CD4-positive, CD25-positive, alpha-beta regulatory T cell (primary cell): ENCODE measurements at places on chromosomes 2 and 18. TPM values are rescaled to one million over a fixed set of nuclear protein-coding genes. Genes with fewer than 3 reads are reported as not detected.

GRCh38 chr2:70089220-70089982 is 2.1 kb downstream of the PCBP1 start:
- H3K36me3 ChIP-seq, result peaks cover 5% of the 10 kb centered on the region
- H3K4me1 ChIP-seq, result peaks cover 70% of the 10 kb centered on the region
- H3K27ac ChIP-seq, result peak overlapping the region; percentile 100
- DNase-seq, result no peak
- peak overlapping the region; percentile 98 for H3K4me3 ChIP-seq

DNA sequence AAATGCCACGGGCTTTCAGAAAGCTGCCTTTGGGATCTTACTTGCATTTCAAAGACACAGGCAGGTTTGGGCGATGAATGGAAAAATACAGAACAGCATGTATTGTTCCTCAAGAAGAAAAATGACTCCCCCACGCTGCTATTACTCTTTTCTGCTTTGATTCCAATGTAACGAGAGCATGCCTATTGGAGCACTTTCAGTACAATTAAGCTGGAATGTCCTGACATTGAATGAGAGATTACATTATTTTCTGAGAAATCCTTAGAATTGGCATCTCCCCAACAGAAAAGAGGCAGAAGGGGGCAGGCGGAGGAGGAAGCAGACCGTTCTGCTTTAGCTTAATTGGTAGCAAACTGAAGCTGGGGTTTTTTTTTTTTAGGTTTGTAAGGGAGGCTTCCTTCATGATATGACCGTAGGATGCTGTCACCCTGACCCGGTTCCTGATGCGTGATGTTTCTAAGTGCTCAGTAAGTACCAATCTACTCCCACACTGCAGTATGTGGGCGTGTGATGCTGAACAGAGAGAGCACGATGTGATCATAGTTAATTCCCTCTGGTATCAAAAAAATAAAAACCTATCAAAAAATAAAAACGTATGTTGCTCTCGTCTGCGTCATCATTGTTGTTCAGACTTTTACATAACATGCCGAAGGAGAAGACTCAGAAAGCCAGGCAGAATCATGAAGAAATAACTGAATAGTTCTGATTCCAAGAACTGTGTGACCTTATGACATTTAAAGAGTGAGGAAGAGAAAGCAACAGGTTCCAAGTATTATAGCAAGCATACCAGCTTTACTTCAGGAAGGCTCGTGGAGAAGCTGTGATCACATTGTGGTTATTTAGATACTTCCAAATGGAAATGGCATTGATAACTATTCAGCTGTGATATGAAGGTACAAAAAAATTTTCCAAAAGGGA is 40.5 kb downstream of the LONRF2 start:
- H3K4me1 ChIP-seq, result no peaks in the 10 kb centered on the region
- H3K36me3 ChIP-seq, result no peaks in the 10 kb centered on the region
- no peak overlapping the region for H3K4me3 ChIP-seq
- DNase-seq, result no peak
- peaks cover 2% of the 10 kb centered on the region for H3K27me3 ChIP-seq
- H3K27ac ChIP-seq, result no peak overlapping the region

DNA sequence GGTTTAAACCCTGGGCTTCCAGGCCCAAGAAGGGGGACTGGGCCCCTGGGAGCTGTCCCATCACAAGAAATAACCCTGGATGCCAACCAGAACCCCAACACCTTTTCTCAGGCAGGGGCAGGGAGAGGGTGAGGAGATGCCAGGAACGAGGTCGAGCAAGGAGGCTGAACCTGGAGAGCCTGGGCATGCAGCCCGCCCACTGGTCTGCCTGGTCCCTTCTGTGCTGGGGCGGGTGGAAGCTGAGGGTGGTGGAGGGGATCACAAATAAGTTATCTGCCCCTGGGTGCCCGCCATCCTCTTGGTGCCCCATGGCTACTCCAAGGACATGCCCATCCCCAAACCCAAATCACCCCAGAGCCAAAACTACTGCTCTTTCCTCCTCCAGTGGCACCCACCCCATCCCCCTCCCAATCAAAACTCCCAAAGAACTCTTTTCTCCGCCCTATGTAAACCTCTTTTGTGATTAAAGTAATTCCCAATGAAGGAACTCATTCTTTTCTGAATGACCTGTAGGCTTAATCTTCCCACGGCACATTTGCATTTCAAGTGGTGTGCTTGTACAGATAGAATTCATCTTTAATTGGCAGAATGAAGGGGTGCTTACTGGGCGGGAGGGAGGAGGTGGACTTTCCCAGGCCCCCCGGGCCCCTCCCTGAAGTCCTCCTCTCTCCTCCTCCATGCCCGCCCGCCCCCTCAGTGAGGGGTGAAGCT is 47.9 kb downstream of the EFR3B start:
- H3K36me3 ChIP-seq, result no peaks in the 10 kb centered on the region
- no peak for DNase-seq
- H3K4me1 ChIP-seq, result no peaks in the 10 kb centered on the region
- H3K27ac ChIP-seq, result no peak overlapping the region
- no peaks in the 10 kb centered on the region for H3K27me3 ChIP-seq
- H3K4me3 ChIP-seq, result no peak overlapping the region

DNA sequence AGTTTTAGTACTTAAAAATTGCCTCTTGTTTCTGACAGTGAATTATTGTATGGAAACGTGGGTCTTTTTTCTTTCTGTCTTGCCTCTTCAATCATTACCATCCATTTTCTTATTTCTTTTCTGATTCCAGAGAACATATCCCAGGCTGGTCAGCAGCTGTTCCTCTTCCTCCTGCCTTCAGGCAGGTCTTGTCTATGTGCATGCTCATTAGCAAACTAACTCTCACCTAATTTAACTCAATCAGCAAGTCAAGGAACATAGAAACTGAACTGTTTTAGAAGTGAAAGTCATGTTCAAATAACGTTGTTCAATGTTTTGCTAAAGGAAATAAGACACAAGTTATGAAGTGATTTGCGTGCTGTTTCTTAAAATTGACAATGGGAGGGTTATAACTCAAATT is 241.5 kb downstream of the PTGR3 start:
- no peak for DNase-seq
- H3K36me3 ChIP-seq, result no peaks in the 10 kb centered on the region
- H3K4me1 ChIP-seq, result no peaks in the 10 kb centered on the region

- no peak overlapping the region for H3K4me3 ChIP-seq
- no peak overlapping the region for H3K27ac ChIP-seq
- H3K36me3 ChIP-seq, result no peaks in the 10 kb centered on the region
- DNase-seq, result no peak
Observed at GRCh38 chr2:115162494-115163293, 720.3 kb downstream of the DPP10 start.

DNA sequence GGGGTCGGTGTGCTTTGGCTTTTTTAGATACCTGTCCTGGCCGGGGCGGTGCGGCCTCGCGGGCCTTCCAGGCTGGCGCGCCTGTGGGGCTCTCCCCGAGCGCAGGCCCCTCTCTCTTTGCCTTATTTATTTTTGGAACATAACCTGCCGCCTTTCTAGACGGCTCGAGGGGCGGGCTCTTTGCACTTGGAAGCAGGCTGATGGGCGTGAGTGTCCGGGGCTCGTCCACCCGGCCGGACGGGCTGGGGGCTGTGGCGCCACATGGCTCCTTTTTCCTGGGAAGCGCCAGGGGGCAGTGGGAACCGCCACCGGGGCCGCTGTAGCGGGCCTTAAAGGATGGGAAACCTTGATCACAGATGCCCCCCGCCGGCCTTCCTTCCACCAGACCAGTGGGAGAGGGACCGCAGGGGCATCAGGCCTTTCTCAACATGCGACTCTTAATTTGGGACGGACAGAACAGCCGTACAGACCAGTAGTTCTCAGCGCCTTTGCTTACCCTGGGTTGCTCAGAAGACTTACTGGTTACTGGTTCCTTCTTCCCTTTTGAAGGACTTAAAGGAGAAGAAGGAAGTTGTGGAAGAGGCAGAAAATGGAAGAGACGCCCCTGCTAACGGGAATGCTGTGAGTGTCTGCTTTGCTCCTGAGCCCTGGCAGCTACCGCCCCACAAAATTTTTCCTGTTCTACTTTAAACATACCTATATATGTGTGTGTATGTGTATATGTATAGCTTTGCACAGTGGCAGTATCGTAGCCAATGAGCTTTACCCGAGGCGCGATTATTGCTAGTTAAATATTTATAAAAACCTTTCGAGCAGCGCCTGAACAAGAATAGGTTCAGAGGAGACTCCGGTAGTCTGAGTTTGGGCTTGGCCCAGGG is 2.7 kb downstream of the PTMA start:
- peaks cover 18% of the 10 kb centered on the region for H3K36me3 ChIP-seq
- H3K4me1 ChIP-seq, result peaks cover 53% of the 10 kb centered on the region
- peak overlapping the region; percentile 90 for H3K27ac ChIP-seq

The RBFA gene
- polyA plus RNA-seq, result 10.4 TPM

The E2F6 gene
- 3.7 TPM for polyA plus RNA-seq

The SULT1C4 gene
- not detected for polyA plus RNA-seq

The ANKZF1 gene
- polyA plus RNA-seq, result 37.5 TPM

The TMSB10 gene
- polyA plus RNA-seq, result 10,693 TPM
